ENCODE measurements at places on chromosomes 7 and 10.

DNA sequence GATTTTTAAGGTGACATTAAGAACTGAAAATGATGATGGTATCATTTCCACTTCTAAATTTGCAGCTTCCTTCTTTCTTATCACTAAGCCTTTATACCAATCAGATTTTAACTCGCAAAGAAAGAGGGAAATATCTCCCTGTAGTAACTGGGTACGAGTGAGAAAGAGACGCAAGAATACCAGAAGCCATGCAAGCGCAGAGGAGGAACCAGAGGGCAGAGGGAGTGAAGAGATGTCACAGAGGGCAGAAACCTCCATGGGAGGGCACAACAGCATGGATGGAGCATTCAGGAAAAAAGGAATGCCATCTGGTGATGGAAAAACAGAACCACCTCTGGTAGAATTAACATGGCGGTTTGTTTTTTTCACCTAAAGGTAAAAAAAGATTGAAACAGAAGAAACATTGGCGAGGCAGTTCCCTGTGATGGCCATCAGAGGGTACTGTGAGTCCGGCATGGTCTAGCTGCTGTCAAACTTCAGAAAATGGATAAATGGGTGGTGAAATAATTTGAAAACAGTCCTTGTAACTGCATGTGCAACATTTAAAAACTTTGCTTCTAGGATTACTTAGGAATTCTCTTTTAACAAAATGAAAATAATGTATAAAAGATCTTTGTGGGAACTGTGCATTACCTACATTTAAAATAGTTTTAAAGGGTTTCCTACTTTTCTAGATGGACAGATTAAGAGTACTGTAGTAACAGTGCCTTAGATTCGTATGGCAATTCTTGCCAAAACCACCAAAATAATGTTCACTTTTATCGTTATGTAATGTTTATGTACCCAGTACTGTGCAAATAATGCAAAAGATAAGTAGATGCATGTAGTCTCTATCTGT is 91.8 kb downstream of the ARHGAP12 start:
- DNase-seq: no peak

DNA sequence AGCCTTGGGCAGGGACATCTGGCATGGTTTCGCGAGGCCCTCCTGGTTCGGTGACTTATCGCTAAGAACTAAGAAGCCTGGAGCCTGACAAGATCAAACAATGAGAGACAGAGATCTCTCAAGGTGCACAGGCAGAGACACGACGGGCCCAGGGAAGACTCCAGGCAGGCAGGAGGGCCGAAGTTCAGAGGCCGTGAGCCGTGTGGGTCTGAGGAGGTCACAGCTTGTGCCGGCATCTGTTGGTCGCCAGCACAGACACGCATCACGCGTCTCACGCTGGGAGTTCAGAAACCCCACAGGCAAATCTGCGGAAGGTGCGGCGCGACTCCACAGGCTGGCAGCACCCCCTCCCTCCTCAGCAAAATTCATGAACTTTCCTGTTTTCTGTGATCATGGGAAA is 314.0 kb downstream of the DNAJB6 start:
- DNase-seq: no peak

GRCh38 chr7:95596198-95597063 is at the start of gene PDK4:
Gene PDK4 (minus strand): TSS chr7:95596516. CDS start chr7:95596293, 223 bp downstream.
- DNase-seq: peak; percentile 97

GRCh38 chr10:761376-761775 is 71.9 kb upstream of the DIP2C start:
- no peak for DNase-seq

GRCh38 chr7:25617214-25617613 is 388.9 kb upstream of the NPVF start:
- no peak for DNase-seq

DNA sequence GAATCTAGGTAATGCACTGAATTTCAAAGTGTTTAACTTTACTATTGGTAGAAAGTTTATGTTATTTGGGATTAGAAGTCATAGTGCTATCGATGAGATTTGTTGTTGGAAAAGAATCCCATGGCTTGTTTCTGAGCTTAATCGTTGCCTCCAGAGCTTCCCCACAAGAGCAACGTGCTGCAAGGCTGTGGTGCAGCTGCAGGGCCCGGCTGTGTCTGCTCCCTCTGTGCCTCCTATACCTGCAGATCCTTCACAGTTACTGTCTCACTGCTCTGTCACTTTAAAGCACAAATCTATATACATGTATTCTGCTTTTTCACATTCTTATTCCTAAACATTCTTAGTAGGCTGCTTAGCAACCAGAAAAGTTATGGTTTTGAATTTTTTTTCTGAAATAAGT is 826.6 kb upstream of the COBL start:
- no peak for DNase-seq

DNA sequence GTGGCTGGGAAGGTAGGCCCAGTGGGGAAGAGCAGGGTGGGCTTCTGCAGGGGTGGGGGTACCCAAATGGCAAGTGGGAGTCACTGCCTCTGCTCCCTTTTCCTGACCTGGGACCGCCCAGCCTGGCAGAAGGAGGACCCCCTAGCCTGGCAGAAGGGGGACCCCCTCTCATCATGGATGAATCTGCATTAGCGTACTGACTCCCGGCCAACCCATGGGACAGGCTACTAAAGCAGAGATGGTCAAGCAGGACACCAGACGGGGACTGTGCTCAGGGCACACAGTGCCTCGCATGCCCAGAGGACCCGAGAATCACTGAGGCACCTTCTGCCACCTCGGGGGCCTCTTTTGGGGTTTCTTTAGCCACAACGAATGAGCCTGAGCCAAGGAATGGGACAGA is 577.5 kb downstream of the GLRX3 start:
- no peak for DNase-seq

- no peak for DNase-seq
Observed at GRCh38 chr10:50216894-50217293, 34.4 kb downstream of the ASAH2 start.

DNA sequence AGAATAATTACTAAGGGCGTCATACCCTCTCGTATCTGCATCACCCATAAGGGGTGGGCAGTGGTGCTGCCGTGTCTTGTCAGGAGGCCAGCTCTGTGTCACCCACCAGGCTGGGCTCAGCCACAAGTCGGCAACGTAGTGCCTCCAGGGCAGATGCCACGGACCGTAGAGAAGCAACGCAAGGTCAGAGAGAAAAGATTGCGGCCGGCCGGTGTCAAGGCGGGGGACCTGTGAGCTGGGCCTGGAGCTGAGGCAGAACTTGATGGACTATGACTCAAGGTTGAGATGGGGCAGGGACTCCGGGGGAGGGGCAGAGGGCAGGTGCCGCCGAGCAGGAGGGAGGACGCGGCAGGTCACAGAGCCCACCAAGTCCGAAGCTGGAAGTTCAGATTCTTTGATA is 29.5 kb downstream of the FOXK1 start:
- no peak for DNase-seq

DNA sequence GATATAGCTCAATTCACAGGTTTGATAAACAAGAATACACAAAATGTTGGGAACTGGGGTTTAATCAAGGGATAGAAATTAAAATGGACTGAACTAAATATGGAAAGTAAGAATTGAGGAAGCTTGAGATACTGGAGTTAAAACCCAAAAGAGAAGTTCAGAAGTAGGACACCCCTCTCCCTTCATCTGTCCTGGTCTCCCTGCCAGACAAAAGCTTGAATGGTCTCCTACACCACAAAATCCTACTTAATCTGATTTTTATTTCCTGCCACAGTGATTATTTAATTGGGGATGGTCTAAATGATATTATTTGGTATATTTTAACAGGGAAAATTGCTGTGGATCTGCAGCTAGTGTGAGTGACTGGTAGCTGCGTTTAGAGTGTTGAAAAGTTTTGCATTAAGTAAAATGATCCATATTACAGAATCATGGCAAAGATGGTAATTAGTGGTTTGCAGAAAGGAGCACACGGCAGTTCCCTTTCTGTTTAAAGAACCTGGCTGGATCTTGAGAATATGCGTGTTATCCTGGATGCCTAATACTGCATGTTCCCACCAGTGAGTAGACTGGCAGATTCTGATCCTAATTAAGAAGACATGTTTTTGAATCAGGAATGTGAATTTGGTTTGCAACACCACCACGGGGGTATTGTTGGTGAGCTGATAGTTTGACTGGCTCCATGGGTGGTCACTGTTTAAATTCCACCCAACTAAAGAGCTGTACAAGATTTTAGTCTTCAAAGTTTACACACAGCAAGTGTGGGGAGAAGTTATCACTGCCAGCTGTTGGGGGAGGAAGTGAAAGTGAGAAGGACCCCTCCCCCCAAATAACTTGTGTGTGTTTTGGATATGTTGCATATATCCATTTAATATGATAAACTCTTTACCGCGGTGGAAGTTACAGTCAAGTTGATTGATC is 5.5 kb downstream of the RBM20 start:
- no peak for DNase-seq

DNA sequence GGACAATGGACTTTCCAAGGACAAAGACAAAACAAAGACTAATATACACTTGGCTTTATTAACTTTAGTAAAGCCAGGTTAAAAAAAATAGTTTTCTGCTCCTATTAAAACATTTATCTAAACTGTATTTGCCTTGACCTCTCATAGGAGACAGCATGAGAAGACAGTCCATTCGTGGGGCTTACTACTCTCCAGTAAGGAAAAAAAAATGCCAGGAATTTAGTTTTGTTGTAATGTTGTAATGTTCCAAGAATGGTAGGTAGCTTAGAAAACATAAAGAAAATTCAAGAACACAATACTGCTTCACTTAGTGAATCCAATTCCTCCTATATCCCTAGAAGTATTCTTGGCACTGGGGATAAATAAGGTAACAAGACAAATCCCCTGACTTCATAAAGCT is 81.7 kb downstream of the KMT2C start:
- no peak for DNase-seq

- no peak for DNase-seq
Observed at GRCh38 chr10:98090822-98091221, 43.6 kb upstream of the R3HCC1L start.

DNA sequence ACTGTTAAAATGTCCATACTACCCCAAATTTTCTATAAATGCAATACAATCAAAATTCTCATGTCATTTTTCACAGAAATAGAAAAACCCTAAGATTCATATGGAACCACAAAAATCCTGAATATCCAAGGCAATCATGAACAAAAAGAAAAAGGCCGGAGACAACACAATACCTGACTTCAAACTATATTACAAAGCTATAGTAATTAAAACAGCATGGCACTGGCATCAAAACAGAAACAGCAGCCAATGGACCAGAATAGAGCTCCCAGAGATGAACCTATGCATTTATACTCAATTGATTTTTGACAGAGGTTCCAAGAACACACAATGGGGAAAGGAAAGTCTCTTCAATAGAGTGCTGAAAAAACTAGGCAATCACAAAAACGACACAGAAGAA is 128.8 kb downstream of the SDHAF3 start:
- no peak for DNase-seq

DNA sequence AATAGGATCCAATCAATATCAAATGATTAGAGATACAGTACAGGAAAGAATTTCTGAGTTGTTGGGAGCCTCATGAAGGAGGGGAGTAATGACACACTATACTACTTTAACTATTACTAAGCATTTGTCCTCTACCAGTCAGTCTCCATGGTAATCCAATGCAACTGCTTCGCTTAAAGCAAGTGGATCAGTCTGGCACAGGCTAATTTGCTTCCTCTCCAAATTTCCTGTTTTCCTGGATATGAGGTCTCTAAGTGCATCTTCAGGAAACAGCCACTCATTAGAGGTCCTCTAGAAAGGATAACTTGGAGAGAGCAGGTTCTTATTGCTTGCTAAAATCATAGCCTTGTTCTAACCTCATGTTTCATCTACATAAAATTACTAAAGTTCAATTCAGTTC is 8.4 kb upstream of the SEPTIN7 start:
- no peak for DNase-seq

Measured in head of caudate nucleus (tissue), 42 donors.